ENCODE measurements at places on chromosomes 12 and 14.

DNA sequence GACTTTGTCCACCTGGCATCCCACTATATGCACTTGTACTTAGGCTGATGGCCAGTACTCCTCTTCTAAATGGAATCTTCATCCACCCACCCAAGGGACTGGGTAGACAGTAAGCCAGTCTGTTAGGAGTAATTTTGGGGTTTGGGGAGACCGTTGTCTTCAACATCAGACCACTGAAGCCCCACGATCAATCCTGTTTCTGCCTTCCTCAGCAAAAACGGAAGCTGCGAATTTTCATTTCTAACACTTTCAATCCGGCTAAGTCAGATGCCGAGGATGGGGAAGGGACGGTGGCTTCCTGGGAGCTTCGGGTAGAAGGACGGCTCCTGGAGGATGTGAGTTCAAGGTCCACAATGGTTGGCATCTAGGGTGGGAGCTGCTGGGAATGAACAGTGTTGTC lies 2.0 kb downstream of the SMARCD1 start:
- peaks cover 31% of the 10 kb centered on the region for H3K36me3 ChIP-seq
- peak overlapping the region; percentile 3 for H3K4me3 ChIP-seq
- H3K27me3 ChIP-seq = no peaks in the 10 kb centered on the region
- peaks cover 45% of the 10 kb centered on the region for H3K4me1 ChIP-seq
- no peak for DNase-seq

DNA sequence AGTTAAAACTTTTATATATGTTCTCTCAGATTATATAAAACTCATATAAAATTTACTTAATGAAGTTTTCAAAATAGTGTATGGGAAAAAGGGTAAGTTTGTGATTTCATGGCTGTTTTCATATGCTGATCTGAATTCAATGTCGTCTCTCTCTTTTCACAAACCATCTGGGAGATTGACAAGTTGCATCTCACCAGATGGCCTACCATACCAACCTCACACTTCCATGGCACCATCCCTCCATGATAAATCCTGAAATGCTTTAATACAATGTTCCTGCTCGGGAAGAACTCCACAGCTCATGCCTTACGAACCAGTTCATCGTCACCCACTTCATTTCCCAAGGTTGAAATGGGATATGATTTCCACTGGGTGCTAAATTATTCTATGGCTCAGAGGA lies 22.3 kb downstream of the PTPRO start:
- H3K4me1 ChIP-seq = no peaks in the 10 kb centered on the region
- peaks cover 5% of the 10 kb centered on the region for H3K27me3 ChIP-seq
- no peak overlapping the region for H3K4me3 ChIP-seq
- H3K36me3 ChIP-seq = no peaks in the 10 kb centered on the region

DNA sequence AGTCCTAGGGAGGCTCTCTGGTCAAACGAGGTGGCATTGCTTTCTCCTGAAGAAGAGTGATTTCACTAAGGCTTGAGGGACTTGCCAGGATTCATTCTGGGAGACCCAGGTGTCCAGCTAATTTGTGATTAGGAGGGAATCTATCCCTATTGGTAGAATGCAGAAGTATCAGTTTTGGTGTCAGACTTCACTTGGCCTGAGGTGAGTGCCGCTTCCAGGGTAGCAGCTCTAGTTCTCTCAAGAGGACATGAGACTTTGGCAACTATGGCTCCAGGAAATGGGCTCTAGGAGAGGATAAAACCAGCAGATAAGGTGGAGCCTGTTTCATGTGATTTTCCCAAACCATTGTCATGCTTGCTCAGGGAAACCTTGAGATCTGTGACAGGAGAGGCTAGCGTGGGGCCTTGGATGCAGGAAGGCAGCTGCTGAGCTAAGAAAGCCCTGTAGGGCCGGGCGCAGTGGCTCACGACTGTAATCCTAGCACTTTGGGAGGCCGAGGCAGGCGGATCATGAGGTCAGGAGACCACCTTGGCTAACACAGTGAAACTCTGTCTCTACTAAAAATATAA lies 11.6 kb upstream of the TMEM117 start:
- no peaks in the 10 kb centered on the region for H3K27me3 ChIP-seq
- H3K4me3 ChIP-seq = no peak overlapping the region
- H3K36me3 ChIP-seq = no peaks in the 10 kb centered on the region
- H3K27ac ChIP-seq = no peak overlapping the region

DNA sequence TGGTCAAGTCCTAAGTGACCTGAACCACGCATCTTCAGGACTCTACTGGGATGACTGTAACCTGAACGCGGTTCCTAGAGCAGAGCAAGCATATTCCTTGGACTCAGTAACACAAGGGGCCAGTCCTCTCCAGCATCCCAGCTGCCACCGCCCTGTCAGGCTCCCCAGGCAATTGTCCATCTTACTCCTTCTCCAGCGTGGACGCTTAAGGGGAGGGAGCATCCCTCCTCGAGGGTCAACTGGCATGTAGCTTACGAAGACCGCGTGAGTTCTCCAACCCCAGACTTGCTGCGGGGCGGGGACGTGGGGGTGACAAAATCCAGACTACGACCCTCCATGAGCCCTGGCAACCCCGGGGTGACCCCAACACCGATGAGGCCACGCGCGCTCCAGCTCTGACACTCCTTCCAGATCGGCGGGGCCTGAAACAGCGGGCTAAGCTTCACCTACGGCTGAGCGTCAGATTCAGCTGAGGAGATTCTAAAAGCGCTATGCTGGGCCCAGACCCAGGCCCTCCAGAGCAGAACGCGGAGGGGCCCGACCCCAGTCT lies 846 bp upstream of the MTHFD1 start:
- H3K27ac ChIP-seq = peak overlapping the region; percentile 100
- H3K4me1 ChIP-seq = peaks cover 35% of the 10 kb centered on the region
- H3K36me3 ChIP-seq = peaks cover 31% of the 10 kb centered on the region
- H3K27me3 ChIP-seq = peaks cover 2% of the 10 kb centered on the region
- no peak for DNase-seq

DNA sequence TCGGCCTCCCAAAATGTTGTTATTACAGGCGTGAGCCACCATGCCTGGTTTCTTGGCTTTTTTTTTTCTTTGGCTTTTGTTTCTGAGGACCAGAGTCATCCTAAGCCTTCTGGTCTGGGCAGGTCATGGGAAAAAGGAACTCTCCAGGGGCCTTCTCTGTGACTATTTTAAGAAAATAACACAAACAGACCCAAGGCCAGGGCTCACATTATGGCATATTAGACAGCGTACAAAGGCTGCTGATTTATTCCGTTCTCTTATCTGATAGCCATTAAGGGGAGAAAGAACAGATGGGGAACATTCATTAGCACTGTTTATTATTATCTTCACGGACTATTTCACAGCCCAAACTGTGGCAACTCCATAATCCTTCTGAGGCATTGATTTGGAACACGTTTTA lies 28.8 kb upstream of the MANSC4 start:
- H3K4me1 ChIP-seq = peaks cover 31% of the 10 kb centered on the region
- no peak overlapping the region for H3K4me3 ChIP-seq
- H3K27ac ChIP-seq = no peak overlapping the region

GRCh38 chr12:128969480-128970055 lies 116.3 kb downstream of the GLT1D1 start:
- H3K27ac ChIP-seq = no peak overlapping the region
- peaks cover 41% of the 10 kb centered on the region for H3K27me3 ChIP-seq
- peaks cover 1% of the 10 kb centered on the region for H3K4me1 ChIP-seq
- peak; percentile 21 for DNase-seq
- H3K36me3 ChIP-seq = no peaks in the 10 kb centered on the region

DNA sequence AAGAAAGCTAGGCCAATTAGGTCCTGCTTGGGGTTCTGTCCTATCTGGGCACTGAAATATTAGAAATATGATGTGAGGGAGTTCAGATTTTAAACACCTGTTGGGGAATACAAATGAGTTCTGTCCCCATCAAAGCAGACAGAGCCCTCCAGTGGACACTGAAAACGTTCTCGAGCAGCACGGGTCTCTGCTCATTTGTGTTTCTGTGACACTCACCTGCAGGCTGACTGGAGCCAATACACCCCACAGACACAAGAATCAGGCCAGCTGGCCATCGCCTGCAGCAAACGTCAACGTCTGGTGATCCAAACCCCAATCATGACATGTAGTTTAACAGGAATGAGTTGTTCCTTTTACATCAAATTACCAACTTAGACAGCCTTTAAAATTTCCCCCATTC lies 493.4 kb upstream of the TMEM132C start:
- H3K36me3 ChIP-seq = no peaks in the 10 kb centered on the region
- no peak for DNase-seq
- no peak overlapping the region for H3K4me3 ChIP-seq
- H3K27ac ChIP-seq = no peak overlapping the region
- no peaks in the 10 kb centered on the region for H3K27me3 ChIP-seq

- no peak for DNase-seq
- H3K4me1 ChIP-seq = peaks cover 45% of the 10 kb centered on the region
- no peaks in the 10 kb centered on the region for H3K27me3 ChIP-seq
- H3K36me3 ChIP-seq = no peaks in the 10 kb centered on the region
- no peak overlapping the region for H3K27ac ChIP-seq
These were observed 6.0 kb upstream of the CHD4 start for GRCh38 chr12:6613015-6613775.
